NCI-H1694 (cell line): ENCODE measurements at places on chromosomes 1 and 21.

DNA sequence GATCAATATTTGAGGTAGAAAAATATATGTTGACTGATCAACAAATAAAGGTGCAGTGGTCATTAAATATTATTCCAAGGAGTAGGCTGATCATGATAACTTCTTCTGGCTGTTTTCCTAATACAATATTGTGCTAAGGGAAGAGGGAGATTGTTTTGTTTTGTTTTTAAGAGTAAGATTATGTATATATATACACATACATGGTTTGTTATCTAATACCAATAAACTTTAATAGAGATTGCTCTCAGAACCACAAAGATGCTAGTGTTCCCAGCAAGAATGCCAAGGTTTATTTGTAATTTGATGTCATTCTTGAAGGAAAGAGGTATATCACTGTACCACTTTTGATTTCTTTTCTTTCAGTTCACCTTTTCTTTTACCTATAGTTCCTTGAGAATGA lies 10.1 kb downstream of the CLCA2 start:
- DNase-seq: no peak

GRCh38 chr1:11929849-11930248 lies 3.6 kb upstream of the KIAA2013 start:
- DNase-seq: no peak

- DNase-seq: no peak
Observed at GRCh38 chr1:66890621-66891020, 34.0 kb downstream of the DNAI4 start.

GRCh38 chr1:115595279-115596079 lies 46.3 kb upstream of the VANGL1 start:
- DNase-seq: peak; percentile 80

DNA sequence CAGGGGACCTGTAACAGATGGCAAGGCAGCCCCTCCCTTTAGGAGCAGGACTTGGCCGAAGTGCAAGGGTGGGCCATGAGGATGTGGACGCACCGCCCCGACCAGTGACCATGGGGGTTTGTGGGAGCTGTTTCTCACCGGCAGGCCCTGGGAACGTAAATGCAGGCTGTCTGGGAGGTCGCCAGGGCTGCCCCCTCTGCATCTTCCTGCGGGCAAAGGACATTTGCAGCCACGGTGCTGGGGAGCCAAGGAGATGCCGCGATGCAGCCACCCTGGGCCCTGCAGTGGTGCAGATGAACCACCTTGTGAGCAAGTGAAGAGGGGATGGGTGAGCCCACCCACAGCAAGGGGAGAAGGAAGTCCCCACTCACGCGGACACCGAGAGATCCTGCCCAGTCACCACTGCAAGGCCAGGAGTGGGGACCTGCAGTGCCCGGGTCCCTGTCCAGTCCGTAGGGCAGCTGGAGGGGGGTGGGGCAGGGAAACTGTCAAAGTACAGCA lies 121.1 kb downstream of the SIK1 start:
- DNase-seq: no peak

- DNase-seq: no peak
Observed at GRCh38 chr1:51417496-51418383, 87.4 kb upstream of the TTC39A start.

GRCh38 chr1:161502641-161503393 lies 2.4 kb upstream of the FCGR2A start:
- no peak for DNase-seq

DNA sequence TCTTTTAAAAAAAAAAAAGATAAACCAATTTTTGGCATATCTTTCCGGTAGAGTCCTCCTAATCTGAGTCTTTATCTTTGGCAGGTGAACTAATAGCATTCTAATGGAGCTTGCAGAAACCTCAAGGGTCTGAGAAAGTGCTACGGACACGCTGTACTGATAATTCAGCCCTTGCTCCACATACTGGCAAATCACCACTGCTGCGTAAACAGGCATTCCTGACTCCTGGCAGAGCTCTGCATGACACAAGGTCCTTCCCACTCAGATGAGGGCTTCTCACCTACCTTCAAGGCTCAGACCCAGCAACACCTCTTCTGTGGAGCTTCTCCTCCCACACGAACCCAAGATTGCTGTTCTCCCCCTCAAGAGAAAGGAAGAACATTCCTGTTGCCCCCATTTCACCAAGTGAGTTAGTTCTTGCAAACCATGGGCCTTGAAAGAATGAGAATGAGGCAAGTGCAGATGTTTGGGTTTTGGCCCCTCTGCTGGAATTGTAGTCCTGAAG lies 48.0 kb downstream of the LYST start:
- DNase-seq: no peak

- no peak for DNase-seq
Observed at GRCh38 chr1:47418681-47419325, 2.7 kb downstream of the FOXE3 start.

DNA sequence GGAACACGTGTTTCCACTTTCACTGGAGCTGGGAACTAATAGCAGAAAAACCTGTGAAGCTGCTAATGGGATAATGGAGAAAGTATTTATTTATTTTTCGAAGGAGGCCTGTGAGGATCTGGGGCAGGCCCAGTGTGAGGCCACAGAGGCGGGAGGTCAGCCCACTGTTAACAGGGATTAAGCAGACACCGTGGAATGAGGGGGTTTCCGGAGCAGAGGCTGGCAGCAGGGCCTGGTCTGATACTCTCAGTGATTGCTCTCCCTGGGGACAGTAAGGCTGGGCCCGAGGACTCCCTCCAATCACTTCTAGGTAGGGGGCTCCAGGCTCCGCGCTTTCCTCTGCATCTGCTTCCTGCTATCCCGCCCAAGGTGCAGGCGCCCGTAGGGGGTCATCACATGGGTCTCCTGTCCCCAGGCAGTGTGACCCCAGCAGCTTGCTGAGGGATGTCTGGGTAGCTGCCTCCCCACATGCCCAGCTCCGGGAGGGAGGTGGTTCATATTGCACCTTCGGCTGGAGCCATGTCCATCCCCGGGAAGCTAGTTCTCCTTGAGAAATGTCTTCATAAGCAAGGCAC lies 28.8 kb upstream of the CDCA8 start:
- no peak for DNase-seq

DNA sequence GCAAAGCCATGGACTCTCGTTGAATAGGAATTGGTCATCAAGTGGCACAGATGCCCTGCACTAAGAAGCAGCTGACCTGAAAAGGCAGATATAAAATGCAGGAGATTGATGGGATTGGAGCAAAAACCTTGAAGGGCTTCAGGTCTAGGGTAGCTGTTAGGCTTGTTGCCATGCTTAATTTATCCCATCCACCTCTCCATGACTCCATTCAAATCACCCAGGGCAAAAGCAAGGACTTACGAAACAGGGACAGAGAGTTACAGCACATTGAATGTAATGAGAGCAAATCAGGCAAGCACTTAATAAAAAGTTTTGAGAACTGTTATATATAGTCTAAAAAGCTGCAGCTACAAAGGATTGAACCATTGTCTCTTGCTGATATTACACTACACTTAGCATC lies 298.2 kb upstream of the ESRRG start:
- DNase-seq: no peak

DNA sequence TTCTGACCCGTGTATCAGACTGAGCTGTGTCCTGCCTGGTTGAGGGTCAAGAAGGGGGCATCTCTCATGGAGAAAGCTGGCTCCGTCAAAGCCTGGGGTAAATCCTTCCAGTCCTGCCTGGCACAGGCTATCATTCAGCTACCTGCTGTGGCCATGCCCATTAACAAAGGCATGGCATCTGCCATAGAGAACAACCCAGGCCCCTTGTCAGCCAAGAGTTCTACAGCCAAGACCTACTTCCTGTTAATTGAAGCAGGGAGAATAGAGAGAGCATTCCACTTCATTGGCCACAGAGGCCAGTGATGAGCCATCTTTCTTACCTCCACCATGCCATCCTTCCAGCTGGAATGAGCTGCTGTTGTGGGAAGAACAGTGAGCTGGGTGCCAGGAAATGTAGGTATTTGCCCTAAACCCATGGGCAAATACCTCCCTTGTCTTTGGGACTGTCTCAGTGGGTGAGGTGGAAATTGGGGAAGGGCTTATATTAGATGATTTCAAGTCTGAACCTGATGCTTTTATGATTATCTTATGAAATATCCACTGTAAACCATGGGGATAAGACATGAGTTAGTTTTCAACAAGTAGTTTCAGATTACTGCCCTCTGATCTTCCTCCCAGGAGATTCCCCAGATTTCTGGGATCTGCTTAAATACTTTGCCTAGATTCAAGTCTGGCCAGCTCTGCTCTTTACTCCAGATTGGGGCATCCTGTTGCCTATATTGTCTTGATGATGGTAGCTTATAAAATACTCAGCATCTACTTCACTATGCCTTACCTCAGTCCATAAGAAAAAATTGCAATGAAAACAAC lies 11.2 kb upstream of the KCNQ4 start:
- DNase-seq: no peak

GRCh38 chr1:65825741-65826140 lies 33.0 kb downstream of the PDE4B start:
- DNase-seq: no peak

GRCh38 chr1:31805318-31805717 lies 10.5 kb downstream of the SPOCD1 start:
- DNase-seq: no peak

DNA sequence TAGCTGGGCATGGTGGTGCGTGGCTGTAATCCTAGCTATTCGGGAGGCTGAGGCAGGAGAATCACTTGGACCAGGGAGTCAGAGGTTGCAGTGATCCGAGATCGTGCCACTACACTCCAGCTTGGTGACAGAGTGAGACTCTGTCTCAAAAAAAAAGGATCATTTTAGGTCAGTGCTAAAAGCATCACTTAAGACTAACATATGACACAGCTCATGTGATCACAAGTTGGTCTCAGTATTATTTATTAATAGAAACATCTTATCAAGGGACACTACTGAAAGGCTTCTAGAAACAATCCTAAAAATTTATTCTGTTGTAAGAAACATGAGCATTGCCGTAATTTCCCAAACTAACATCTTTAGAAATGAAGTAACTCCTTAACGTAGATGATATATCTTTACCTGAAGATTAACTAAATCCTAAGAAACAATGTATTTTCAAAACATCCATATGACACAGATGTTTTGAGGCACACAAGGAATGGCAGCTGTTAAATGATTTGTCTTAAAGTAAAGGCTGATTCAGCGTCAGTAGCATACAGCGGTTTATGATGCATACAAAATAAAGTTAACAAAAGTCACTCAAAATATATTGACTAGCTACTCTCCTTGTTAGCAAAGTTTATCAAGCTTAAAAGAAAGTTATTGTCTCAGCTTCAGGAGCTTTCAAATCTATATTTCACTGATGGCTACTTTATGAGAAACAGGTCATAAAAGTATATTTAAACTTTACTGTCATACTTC lies 2.6 kb downstream of the NIBAN1 start:
- DNase-seq: no peak

- no peak for DNase-seq
Observed at GRCh38 chr1:72227667-72228066, 54.7 kb downstream of the NEGR1 start.

GRCh38 chr1:30409476-30410152 lies 313.8 kb downstream of the MATN1 start:
- DNase-seq: no peak

- DNase-seq: no peak
Observed at GRCh38 chr1:244874974-244875579, 10.7 kb upstream of the HNRNPU start.

DNA sequence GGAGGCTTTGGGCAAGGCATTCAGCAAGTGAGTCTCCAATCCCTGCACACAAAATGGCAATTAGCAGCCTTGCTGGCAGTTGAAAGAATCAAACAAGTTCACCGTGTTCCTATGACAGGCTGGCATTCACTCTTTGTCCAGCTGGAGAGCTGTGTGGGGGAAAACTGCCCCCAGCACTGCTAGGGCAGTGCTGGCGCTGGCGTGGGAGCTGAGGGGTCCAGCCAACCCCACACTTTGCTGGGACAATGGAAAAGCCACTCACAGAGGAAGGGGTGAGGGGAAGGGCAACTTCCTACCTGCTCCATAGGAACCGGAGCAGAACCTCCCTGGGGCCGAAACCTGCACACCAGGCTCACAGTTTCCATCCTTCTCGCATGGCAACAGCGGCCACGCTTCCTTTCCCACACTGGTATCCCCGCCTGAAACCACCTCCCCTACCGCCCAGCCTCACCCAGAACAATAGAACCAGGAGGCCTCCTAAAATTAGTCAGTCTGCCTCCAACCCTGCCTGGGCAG lies 26.7 kb upstream of the KCNN3 start:
- DNase-seq: no peak

DNA sequence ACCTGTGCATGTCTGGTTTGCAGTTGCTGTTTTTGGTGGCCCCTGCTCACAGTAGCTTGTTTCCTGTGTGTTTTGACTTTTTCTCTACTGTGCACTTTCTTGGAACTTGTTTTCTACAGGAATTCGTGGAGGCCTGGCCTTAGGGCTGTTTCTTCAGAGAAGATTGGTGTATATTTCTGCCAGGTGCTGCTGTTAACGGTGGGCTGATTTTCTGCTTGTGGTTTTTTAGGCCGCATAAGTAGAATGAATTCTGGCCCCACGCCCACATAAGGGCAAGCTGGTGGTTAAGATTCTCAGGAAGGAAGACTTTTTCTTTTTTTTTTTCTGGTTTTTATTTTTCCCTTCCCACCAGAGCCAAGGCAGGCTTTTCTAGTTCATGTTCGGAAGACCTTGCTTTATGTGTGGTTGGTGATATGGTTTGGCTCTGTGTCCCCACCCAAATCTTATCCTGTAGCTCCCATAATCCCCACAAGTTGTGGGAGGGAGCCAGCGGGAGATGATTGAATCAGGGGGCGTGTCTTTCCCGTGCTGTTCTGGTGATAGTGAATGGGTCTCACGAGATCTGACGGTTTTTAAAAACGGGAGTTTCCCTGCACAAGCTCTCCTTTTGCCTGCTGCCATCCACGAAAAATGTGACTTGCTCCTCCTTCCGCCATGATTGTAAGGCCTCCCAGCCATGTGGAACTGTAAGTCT lies 71.5 kb upstream of the DISP3 start:
- no peak for DNase-seq

DNA sequence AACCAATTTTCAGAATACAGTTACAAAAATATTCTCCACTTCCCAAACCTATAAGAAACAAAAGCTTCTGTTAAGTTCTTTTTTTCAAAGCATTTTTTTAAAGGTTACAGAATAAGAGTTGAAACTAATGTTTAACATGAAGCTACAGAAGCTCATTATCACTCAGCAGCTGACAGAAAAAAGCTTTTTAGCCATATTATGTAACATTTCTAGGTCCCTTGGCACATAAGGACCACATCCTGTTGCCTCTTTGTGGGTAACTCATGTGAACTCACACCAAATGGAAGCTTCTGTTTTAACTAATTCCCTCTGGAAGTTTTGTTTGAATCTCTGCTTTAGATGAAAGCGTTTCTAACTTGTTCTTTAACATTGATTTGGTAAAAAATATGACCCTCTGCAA lies 242.5 kb upstream of the TMPRSS15 start:
- no peak for DNase-seq

GRCh38 chr1:87100271-87100670 lies 185.8 kb downstream of the HS2ST1 start:
- DNase-seq: no peak

- no peak for DNase-seq
Observed at GRCh38 chr1:54230507-54231339, 30.8 kb downstream of the MRPL37 start.

DNA sequence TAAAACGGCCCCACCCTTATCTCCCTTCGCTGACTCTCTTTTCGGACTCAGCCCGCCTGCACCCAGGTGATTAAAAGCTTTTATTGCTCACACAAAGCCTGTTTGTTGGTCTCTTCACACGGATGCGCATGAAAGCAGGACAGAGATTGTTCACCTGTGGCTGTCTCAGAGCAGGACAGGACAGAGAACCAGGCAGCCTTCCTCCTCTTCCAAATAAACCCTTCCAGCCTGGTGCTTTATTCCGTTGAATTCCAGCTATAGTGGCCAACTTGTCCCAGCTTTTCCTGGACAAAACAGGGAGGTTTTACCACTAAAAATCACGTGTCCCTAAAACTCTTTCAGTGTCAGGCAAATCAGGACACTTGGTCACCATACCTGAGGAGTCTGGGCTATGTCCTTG lies 9.5 kb upstream of the DMRTB1 start:
- no peak for DNase-seq
